ENCODE measurements at places on chromosomes 7 and 10.

GRCh38 chr7:44750424-44750823 lies 1.8 kb downstream of the ZMIZ2 start:
- no peak for DNase-seq

DNA sequence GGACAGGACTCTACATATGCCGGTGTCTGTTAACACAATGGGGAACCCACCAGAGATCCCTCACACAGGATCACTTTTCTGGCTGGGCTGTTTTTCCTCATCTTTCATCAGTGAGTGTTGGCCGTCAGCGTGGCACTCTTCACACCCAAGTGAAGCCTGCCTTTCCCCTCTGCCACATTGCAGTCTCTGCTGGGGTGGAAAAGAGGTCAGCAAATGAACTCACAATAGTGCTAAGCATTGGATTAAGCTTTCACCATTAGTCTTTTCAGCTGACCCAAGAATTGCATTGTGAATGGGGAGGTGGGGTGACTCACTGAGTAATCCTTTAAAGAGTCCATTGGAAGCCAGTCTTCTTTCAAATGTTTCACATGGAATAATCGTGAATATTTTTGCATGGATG lies 143.0 kb downstream of the KIAA1217 start:
- DNase-seq, result no peak

DNA sequence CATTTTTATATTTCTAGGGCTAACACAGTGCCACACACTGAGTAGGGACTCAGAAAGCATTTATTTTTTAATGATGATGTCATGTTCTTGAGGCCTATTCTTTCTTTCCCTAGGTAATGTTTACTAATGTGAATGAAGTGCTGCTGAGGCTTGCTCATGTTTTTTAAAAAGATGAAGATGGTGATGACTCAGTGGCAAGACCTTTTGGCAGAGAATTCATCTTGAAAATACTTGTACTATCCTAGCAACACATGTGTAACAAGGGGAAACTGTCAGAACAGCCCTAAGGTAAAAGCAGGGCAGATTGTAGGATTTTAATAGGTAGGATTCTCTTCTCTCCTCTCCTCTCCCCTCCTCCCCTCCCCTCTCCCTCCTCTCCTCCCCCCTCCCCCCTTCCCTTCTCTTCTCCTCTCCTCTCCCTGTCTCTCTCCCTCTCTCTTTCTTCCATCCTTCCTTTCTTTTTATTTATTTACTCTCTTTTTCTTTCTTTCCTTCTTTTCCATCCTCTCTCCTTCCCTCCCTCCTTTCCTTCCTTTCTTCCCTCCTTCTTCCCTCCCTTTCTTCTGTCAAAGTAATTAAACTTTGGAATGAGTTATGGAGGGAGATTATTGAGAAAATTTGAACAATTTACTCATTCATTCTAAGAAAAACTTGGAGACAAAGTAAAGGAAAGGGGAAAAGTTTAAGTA lies 75.3 kb downstream of the ZNF92 start:
- DNase-seq, result no peak

DNA sequence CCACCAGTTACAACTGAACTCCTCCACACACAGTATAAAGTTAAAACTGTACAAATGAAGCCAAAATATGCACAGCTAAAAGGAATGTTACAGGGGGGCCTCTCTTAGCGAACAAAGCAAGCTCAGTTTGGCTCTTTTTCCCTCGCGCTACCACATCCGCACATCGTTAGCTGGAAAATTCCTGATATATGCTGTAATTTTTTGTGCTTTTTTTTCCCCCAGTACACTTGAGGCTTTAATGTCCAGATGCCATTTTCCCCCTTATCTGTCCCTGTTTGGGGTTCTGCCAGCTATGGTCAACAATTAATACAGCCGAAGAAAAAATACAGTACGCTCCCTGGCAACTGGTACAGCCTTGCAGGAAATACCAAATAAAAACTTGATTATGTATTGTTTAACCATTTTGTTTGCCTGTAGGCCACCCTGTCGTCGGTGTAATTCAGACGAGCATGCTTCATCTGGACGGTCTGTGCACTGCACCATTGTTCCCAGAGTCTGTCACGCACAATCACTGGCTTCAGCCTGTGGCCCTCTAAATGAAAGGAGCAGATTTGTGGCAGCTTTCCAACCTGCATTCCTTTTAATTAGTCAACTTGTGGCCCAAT lies 108.1 kb upstream of the FAM133B start:
- DNase-seq, result no peak

- DNase-seq, result no peak
Measured at GRCh38 chr10:15719049-15719898, 448 bp downstream of the ITGA8 start.

GRCh38 chr10:126671402-126671975 lies 996 bp upstream of the C10orf90 start:
- no peak for DNase-seq

DNA sequence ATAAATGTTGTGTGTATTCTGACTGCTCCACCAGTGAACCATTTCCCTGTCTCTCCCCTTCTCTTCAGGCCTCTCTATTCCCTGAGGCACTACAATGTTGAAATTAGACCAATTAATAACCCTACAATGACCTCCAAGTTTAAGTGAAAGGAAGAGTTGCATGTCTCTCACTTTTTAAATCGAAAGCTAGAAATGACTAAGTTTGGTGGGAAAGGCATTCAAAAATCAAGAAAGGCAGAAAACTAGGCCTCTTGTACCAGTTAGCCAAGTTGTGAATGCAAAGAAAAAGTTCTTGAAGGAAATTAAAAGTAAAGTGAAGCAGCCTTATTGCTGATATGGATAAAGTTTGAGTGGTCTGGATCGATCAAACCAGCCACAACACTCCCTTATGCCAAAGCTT lies 198.3 kb upstream of the YAE1 start:
- no peak for DNase-seq

DNA sequence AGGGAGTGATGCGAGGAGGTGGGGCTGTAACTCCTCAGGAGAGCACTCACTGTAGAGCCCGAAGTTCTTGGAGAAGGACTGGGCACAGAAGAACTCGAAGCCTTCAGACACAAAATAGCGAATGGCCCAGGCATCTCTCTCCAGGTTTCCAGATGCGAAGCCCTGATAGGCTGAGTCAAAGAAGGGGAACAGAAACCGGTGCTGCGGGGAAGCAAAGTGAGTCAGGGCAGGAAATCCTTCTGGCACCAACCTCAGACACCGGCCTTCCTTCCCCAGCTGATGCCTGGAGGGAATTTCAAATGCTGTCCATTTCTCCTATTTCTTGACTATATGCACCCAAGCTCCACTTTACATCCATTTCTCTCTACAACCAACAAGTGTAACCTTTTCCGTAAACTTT lies 26.8 kb downstream of the GOT1 start:
- DNase-seq, result no peak

DNA sequence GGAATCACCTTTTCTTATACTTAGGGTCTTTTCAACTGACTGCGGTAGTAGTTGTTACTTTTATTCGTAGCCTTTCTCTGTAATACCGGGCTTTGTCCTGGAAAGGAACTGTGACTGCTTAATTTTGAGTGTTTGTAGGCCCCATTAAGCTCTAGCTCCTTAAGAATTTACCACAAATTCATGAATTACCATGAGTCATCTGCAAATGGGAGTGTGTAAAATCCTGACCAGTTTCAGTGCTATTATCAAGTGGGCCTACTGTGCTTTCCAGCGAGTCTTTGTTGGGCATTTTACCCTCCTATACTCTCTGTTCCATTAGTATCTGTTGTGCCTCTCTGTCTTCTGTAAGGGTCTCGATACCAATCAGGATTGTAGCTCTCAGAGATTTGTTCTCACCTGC lies 49.7 kb downstream of the ZMYND11 start:
- DNase-seq, result no peak

- DNase-seq, result no peak
Measured at GRCh38 chr7:116062666-116063065, 32.1 kb upstream of the TFEC start.

GRCh38 chr7:30851651-30852307 lies 59.9 kb upstream of the AQP1 start:
- DNase-seq, result no peak

DNA sequence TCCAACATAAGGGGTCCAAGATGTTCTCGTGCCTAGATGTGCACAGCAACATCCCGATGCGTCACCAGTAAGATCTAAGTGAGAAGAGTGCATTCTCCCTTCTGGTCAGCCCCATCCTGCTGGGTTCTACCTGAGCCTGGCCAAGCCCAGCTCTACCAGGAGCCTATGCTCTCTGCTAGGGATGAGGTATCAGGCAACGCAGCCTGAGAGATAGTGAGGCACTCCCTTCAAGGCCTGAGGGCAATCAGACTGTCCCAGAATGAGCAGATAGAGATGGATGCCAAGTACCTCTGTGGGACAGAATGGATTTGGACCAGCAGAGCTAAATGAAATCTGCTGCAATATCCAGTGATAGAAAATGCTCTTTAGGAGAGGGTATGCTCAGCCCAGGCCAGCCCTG lies 26.7 kb downstream of the DDC start:
- no peak for DNase-seq

- DNase-seq, result peak; percentile 39
Measured at GRCh38 chr10:62373995-62374861, at the start of gene ZNF365. TSS of gene ZNF365 (plus strand) at chr10:62374369. CDS start at chr10:62376194, 1,825 bp downstream.

DNA sequence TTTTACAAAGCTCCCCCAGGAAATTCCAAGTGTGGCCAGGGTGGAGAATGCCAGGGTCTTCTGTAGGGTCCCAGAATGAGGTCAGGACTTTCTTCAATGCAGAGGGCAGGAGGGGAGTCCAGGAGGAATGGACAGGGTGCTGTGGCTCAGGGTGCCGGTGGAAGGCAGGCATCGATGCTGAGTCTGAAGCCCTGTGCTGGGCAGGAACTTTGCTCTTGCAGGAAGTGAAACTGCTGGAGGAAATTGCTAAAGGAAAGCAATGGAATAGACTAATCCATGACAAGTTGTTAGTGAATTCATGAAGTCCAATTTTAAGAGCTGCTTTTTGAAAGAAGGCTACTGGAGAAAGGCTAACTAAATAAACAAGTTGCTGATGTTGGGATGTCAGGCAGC lies 14.8 kb downstream of the PTPRE start:
- DNase-seq, result no peak

DNA sequence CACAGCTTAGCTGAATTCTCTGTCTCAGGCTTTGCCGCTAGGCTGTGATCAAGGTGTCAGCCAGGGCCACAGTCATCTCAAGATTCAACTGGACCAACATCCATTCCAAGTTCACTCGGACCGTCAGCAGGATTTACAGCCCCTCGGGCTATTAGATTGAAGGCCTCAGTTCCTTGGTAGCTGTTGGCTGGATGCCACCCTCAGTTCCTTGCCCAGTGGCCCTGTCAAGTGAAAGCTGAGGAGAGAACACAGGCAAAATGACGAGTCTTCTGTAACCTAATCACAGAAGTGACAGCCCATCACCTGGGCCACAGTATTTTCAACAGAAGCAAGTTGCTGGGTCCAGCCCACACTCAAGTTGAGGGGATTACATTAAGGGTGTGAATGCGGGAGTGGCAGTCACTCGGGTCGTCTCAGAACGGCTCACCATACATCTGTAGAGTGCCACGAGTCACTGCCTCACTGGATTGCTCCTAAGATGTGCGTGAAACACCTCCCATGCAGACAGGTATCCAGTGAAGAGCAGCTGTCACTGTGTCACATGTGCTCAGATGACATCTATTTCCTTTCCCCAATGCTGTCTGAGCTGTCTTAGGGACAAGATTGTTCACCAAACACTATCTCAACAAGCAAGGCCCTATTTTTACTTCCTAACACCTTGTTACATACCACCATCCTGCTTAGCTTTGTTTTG lies 78.9 kb upstream of the PRLHR start:
- no peak for DNase-seq

GRCh38 chr7:42274053-42274452 lies 37.0 kb upstream of the GLI3 start:
- DNase-seq, result no peak

- DNase-seq, result no peak
Measured at GRCh38 chr10:110803239-110803749, 68.4 kb upstream of the PDCD4 start.

- no peak for DNase-seq
Measured at GRCh38 chr10:80536361-80536835, 1.3 kb upstream of the SH2D4B start.

DNA sequence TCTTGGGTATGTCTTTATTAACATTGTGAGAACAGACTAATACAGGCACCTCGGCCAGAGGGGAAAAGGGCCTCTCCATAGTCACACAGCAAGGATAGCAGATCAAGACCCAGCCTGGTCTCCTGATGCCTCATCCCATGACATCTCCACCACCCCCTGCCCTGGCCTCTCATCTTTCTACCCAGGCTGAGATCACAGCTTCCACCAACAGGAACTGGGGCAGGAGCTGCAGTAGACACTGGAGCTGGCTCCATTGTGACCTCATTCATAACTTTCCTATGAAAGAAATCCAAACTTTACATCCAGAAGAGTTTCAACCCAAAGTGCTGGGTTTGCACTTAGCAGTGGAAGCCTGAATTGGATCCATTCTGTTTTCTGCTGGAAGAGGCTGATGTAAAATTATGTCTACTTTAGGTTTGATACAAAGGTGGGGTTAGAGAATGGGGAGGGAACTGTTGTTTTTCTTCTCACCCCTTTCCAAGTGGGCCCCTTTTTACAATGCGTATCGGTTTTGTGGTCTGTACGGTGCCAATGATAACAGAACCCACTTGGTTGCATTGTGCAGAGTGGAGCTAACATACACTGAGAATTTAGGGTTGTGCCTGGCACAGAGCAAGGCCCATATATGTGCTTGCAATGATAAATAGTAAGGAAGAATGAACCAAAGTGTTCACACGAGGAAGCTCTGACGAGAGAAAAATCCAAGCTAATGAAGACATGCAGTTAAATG lies 28.6 kb upstream of the INSIG1 start:
- no peak for DNase-seq

GRCh38 chr7:30525429-30525828 lies 20.8 kb upstream of the GGCT start:
- no peak for DNase-seq

GRCh38 chr10:86918022-86918471 lies 39.4 kb downstream of the MMRN2 start:
- no peak for DNase-seq

DNA sequence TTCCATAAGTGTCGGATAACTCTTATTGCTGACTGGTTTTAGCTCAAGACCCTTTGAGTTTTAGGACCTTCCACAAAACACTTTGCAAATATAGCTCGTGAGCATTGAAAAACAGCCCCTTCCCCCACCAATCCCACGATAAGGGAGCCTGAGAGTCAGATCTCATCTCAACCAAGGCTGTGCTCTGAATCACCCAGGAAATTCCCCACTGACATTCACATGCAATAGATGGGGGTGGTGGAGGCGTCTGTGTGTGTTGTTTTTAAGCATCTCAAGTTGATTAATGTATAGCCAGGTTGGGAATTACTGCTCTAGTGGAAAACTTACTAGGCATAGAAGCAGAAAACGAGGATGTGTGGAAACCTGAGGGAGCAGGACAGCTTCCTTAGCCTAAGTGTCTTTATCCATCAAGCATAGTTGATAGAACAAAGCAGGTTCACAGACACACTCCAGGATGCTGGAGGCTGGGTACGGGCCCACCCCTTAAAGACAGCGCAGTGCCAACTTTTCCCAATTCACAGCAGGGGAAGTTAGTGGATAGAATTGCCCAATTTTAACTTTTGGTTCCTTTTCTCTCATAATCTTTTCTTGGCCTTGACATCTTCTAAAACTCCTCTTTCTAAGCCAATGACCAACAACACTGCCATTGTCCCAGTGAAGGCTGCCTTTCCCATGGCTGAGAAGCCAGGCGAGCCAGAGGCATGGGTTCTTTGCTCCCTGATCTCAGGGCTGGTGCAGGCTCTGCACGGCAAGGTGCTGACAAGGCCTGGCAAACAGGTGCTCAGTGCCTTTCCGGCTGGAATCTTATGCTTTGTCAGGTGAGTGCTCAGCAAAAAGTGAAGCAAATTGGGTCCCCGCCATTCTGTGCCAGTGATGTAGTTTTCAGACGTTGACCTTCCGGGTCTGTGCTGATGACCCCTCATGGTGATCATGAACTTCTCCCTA lies 98.5 kb upstream of the INSIG1 start:
- no peak for DNase-seq

- no peak for DNase-seq
Measured at GRCh38 chr7:18494821-18495408, 634 bp upstream of the HDAC9 start.
